ENCODE measurements at places on chromosomes 16 and 17.

DNA sequence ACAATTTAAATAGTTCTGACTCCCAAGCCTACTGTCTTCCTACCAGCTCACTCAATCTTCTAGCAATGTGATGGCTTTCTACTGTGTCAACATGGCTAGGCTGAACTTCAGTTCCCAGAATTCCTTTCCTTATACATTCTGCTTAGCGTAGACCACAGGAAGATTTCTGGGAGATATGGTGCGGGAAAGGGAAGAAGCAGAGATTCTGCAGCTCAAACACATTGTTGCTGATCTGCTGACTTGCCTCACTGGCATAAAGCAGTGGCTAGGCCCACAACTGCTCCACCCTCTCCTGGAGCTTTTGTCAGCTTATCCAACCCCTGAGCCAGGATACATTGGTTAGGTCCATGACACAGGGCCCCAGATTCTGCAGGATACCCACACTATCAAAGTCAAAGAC, 58.8 kb downstream of the GAS7 start:
- no peak for DNase-seq

- DNase-seq, result no peak
Measured at GRCh38 chr16:11114366-11115164, 141.4 kb downstream of the SOCS1 start.

GRCh38 chr17:77572851-77573250, 385.7 kb upstream of the TNRC6C start:
- no peak for DNase-seq

- DNase-seq, result no peak
Measured at GRCh38 chr17:47718634-47719405, 14.2 kb upstream of the TBX21 start.

- DNase-seq, result no peak
Measured at GRCh38 chr17:65542610-65543009, 18.8 kb downstream of the AXIN2 start.

GRCh38 chr16:630815-631405, at the start of gene WFIKKN1:
Gene WFIKKN1, plus strand, starts transcription at chr16:630985. Its CDS starts 269 bp downstream, at chr16:631254.
- no peak for DNase-seq

- no peak for DNase-seq
Measured at GRCh38 chr17:75795820-75796607, 11.4 kb downstream of the UNK start.

DNA sequence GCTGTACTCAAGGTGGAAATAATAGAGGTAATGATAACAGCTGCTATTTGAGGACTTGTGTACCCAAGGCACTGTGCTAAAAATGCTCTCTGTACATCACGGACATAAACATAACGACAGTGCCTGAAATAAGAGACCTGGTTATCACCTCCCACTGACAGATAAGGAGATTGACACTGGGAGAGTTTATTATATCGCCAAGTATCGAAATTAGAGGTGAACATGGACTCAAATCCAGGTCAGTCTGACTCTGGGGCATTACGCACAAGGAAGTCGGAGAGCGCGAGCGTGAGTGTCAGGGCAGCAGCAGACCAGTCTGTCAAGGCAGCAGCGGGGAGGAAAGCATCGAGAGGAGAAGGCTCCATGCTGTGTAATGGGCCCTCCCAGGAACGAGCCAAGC, 57.1 kb downstream of the GOSR1 start:
- no peak for DNase-seq

GRCh38 chr17:15512071-15512709, 44.8 kb upstream of the CDRT4 start:
- no peak for DNase-seq

DNA sequence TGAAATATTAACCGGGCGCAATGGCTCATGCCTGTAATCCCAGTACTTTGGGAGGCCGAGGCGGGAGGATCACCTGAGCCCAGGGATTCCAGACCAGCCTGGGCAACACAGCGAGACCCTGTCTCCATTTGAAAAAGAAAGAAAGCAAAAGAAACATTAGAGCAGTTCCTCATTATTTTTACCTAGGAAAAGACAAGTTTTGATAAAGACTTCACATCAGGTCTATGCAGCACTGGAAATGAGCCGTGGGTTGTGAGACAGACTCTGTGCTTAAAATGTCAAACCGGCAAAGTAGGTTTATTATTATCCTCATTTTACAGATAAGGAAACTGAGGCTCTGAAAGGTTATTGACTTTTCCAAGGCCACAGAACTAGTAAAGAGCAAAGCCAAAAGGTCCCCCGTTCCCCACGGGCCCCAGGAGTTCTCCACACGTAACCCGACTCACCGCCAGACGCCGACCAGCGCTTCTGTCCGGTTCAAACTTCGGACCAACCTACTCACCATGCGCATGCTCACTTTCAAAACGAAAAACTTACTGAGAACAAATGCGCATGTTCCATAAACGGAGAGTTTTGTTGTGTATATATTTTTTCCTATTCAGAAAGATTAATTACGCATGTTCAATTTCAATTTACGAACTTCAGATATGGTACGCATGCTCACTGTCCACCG, 356 bp downstream of the TUBD1 start:
- DNase-seq, result no peak

DNA sequence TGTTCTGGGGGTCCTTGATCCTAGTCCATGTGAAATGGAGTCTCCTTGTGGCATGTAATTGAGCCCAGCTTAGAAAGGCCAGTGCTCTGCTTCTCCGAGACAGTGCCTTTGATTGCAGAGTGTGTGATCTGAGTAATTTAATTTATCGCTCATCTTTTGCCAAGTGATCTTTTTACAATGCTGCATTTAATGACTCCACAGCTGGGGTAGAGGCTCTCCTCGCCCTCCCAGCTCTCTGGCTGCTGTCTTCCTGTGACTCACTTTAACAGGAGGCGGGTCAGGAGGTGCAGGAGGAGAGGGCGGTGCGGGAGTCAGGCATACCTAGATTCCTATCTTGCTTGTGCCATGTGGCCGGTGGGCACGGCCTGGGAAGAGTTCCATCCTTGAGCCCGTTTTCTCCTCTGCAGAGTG, 113.4 kb upstream of the FOXF1 start:
- no peak for DNase-seq

GRCh38 chr17:39715375-39716072, 14.8 kb downstream of the MIEN1 start:
- DNase-seq, result no peak

- DNase-seq, result no peak
Measured at GRCh38 chr17:13002761-13003453, 14.9 kb downstream of the ELAC2 start.

GRCh38 chr16:10266809-10267208, 84.6 kb upstream of the GRIN2A start:
- peak; percentile 20 for DNase-seq

- DNase-seq, result no peak
Measured at GRCh38 chr17:3905017-3905520, 11.2 kb downstream of the P2RX1 start.

DNA sequence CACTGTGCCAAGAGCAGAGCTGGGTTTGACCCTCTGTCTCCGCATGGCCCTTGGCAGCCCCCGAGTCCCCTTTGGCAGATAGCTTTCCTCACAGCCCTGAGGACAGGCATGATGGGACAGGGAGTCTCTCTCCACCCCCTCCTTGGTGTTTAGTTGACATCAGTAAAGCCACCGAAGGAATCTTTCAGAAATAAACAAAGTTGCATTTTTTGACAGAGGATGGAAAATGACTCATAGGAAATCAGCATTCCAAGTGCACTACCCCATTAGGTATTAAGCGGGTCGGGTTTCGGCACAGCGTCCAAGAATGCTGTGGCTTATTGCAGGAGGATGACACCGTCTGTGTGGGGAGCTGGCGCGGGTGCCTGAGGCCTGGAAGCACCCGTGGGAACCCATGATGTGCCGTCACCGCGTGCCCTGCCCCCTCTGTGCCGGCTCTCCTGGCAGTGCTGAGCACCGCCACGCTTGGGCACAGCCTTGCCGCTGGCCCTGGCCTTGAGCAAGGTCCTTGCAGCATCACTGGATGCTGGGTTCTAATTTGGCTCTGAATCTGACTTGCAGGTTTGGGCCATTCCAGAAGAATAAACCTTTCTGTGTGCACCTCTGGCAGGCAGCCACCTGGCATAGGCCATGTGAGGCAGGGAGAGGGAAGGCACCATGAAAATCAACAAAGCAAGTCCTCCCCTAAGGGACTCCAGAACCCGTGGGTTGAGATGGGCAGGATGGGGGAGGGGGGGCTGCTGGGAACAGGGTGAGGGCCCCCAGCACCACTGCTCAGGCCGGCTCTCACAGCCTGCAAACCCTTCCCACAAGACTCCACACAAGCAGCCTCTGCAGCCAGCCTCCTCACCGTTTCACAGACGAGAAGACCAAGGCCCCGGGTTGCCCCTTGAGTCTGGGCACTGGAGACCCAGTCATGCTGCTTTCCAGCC, 50.5 kb upstream of the ZNF469 start:
- DNase-seq, result no peak

DNA sequence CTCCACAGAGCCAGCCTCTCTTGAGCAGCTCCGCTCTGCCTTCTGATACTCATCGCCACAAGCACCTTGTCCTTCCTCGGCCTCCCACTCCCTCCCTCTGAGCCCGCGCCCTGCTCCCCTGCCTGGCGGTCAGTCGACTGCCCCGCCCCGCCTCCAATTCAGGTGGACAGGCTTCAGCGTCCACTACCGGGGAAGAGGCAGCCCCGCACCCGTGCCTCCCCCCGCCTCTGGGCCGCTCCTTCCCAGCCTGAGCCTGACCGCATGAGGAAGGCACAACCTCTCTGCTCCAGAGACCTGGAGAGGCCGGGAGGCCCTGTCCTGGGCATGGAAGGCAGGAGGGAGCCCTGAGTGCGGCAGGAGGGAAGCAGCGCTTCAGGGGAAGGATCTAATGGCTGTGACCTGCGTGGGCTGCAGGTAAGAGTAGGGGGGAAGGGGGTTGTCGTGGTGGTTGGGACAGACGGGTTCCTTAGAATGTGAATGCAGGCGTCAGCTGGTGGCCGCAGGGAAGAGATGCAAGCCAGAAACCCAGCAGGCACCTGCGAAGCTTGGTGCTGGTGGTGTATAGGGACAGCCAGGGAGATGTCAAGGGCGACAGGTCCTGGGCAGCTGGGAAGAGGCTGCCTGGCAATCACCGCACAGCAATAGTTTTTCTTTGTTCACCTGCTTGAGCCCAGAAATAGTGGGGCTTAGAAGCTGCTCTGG, 3.0 kb upstream of the SLC6A4 start:
- no peak for DNase-seq

DNA sequence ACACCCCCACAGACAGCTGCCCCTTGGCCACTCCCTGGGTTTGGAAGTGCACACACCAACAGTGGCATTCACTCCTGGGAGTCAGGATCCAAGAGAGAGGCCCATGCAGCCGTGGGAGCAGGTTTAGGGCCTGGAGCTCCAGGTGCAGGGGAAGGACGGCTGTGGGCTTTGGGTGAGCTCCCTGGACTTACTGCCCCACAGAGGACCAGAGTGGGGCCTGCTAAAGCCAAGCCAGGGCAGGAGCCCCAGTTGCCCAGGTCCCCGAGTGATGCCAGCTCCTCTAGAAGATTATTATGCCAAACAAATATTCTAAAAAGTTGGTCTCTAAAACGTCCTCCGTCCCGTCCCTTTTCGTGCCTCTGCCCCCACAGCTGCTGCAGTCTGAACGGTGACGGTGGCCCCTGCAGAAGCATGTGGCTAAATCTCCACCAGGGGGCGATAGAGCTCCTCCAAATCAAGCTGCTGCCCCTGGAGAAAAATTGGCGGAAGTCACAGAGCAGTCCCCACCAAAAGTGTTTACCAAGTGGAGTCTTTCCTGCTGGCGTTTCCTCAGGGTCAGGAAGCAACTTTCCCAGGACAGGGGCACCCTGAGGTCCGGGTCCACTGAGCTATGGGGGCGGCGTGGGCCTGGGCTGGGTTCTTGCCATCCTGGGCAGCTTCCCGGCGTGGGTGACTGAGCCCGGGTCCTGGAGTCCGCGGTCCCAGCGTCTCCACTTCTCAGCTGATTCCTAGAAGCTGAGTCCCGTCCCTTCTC, 4.2 kb downstream of the ARMC7 start:
- DNase-seq, result peak; percentile 90

DNA sequence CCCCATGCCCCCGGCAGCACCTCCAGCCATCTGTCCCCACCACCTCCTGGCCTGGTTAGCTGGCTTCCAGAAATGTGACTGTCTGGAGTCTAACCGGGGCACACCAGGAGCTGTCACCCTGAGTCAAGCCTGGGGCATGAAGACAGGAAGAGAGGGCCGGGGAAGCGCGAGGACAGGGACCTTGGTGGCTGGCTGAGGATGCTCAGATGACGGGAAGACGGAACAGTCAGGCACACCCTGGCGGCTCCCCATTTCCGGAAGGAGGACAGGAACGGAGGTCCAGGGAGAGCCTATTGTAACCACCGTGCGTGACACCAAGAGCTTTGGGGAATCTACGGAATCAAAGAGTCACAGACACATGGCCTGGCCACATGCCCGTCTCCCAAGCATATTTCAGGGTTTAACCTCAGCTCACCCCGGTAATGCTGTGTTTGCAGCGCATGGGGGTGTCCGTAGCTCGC, 51.7 kb downstream of the SDK2 start:
- DNase-seq, result no peak

DNA sequence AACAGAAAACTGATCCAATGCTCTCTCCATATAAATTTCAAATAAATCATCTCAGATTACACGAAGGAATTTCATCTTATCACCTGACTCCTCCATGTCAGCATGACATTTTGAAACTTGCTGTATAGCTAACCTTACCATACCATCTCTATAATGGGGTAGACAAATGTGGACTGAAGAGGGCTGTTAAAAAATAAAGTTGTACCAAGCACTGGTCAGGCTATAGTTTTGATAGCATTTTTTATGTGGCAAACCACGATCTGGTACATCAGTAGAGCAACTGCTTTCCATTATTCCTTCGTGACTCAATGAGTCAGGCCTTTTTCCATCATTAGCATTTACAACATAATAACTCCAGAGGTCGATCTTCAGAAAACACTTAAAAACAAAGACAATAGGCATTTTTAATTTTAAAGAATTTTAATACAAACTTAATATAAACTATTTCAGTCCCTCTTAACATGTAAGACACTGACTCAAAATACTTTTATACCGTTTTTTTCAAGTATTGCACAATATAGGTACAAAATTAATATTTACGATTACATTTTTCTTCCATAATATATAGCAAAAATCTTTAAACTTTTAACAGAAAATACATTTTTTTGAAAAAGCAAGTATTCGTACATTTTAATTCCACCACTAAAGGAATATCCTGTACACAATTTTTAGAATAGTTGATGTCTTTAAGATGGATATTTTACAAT, 4.2 kb downstream of the TOB1 start:
- DNase-seq, result no peak

Measured in stimulated activated CD4-positive, alpha-beta T cell treated with anti-CD3 and anti-CD28 coated beads, TNF-alpha, amount 100 ng/mL, for 48 hours (primary cell).